ENCODE measurements at places on chromosomes 2 and 18. TPM values are rescaled to one million over a fixed set of nuclear protein-coding genes. Genes with fewer than 3 reads are reported as not detected.

GRCh38 chr2:99881901-99882591 is 260.3 kb downstream of the AFF3 start:
- DNase-seq = no peak

- no peak for DNase-seq
These were observed 1.3 kb downstream of the MRPL33 start for GRCh38 chr2:27772804-27773203.

GRCh38 chr2:38178556-38179419 is 102.8 kb upstream of the CYP1B1 start:
- DNase-seq = peak; percentile 49

The CUL3 gene
- 73.7 TPM for total RNA-seq
